ENCODE measurements at places on chromosomes 13 and 19. TPM values are rescaled to one million over a fixed set of nuclear protein-coding genes. Genes with fewer than 3 reads are reported as not detected.
A peak's percentile ranks its signal among the peaks of the same experiment; 100 is the strongest.

DNA sequence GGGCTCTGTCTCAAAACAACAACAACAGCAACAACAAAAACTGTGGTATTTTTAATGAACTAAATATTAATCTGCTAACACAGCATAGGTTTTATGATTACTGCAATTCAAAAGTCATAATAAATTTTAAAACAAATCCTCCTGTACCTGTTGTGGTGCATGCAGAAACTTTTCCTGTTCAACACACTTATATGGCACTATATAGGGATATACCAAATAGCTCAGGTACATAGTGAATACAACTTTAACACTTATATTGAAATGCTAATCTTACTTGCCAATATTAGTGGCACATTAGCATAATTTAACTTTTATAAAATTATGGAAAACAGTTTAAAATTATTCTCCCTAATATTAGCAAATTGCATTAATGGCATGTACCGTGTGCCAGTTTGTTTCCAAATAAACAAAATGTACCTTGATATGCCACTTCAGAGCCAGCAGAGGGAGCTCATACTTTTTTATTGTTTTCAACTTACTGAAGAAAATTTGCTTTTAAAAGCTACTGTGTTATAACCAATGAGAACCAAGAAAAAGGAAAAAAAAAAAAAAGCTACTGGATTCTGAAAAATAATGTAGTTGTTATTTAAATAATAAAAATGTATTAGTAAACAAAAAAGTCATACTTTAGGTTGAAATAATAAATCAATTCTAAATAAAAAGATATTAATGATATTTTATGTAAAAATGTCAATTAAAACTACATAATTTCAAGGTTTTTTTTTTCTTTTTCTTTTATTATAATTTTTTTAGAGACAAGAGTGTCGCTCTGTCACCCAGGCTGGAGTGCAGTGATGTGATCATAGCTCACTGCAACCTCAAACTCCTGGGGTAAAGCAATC lies 18.0 kb upstream of the RBM26 start:
- DNase-seq = no peak
- H3K36me3 ChIP-seq = no peaks in the 10 kb centered on the region
- no peaks in the 10 kb centered on the region for H3K4me1 ChIP-seq
- no peak overlapping the region for H3K27ac ChIP-seq
- H3K27me3 ChIP-seq = no peaks in the 10 kb centered on the region

DNA sequence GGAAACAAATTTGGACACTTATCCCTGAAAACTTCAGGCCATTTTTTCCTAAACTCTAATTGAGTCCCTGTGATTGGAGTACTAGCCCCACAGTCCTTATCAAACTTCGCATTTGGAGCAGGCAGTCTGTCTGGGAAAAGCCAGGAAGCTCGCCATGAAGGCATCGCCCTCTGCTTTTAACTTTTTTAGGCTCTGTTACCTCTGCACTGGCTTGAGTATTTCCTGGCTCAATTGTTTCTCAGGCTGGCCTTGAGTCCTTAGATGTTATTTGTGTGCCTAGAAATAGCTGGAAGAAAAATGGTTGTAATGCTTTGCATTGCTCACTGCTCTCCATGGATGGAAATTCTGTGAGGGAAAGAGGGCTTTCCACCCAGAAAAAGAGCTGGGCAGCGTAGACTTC lies 24.2 kb downstream of the ACTN4 start:
- no peak for DNase-seq
- H3K4me3 ChIP-seq = no peak overlapping the region
- H3K27ac ChIP-seq = peak overlapping the region; percentile 30
- peaks cover 19% of the 10 kb centered on the region for H3K4me1 ChIP-seq
- H3K27me3 ChIP-seq = no peaks in the 10 kb centered on the region

- H3K36me3 ChIP-seq = no peaks in the 10 kb centered on the region
- no peak overlapping the region for H3K27ac ChIP-seq
- no peaks in the 10 kb centered on the region for H3K27me3 ChIP-seq
- H3K4me1 ChIP-seq = no peaks in the 10 kb centered on the region
- no peak for DNase-seq
Observed at GRCh38 chr19:2587001-2587719, 111.2 kb downstream of the GADD45B start.

DNA sequence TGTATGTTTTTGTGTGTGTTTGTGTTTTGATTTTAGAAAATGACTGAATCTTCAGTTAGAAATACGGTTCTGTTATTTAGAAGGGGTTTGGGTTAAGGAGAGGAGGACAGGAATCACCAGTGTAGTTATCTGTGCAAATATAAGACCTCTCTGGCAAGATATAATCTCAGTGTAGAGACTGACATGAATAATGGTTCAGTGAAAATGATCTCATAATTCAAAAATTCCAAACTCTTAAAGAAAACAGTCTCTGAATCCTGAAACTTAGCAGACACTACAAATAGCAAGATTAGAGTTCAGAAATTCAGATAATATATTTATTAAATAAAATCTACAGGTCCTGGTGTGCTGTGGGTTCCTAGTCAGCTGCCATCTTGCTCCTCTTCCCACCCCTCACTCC lies 73.5 kb downstream of the PDS5B start:
- H3K27ac ChIP-seq = no peak overlapping the region
- DNase-seq = no peak
- H3K4me3 ChIP-seq = no peak overlapping the region
- no peaks in the 10 kb centered on the region for H3K27me3 ChIP-seq

GRCh38 chr13:30725326-30726085 lies 9.8 kb upstream of the ALOX5AP start:
- H3K27me3 ChIP-seq = no peaks in the 10 kb centered on the region
- H3K36me3 ChIP-seq = no peaks in the 10 kb centered on the region
- H3K4me3 ChIP-seq = no peak overlapping the region
- no peak for DNase-seq
- H3K27ac ChIP-seq = no peak overlapping the region

DNA sequence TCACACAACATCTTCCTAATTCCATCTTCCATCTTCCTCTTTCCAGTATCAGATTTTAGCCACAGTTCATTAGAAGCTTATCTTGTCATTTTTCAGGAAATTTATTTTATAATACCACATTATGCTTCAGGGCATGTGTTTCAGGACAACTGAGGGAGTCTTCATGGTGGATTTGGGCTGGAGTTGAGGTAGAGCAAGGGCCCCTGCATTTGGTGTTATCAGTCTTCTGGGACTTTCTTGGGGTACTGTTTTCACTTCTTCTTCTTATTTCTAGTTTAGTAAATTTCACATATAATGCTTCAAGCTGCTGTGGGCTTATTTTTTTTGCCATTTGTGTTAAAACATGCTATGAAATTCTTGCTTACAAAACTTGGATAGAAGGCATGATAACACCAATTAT lies 188.7 kb downstream of the LHFPL6 start:
- H3K4me1 ChIP-seq = no peaks in the 10 kb centered on the region

GRCh38 chr19:36032251-36033104 lies at the start of gene CLIP3:
TSS of gene CLIP3 (minus strand) at chr19:36032873. CDS start at chr19:36032357, 516 bp downstream.
- DNase-seq = no peak
- H3K36me3 ChIP-seq = no peaks in the 10 kb centered on the region
- H3K4me1 ChIP-seq = no peaks in the 10 kb centered on the region
- H3K27me3 ChIP-seq = no peaks in the 10 kb centered on the region
- no peak within 1 kb of the TSS for H3K27ac ChIP-seq

GRCh38 chr13:110784704-110785103 lies 71.2 kb downstream of the ING1 start:
- no peaks in the 10 kb centered on the region for H3K4me1 ChIP-seq
- H3K27me3 ChIP-seq = peaks cover 41% of the 10 kb centered on the region
- no peak for DNase-seq
- no peak overlapping the region for H3K27ac ChIP-seq
- H3K36me3 ChIP-seq = no peaks in the 10 kb centered on the region

DNA sequence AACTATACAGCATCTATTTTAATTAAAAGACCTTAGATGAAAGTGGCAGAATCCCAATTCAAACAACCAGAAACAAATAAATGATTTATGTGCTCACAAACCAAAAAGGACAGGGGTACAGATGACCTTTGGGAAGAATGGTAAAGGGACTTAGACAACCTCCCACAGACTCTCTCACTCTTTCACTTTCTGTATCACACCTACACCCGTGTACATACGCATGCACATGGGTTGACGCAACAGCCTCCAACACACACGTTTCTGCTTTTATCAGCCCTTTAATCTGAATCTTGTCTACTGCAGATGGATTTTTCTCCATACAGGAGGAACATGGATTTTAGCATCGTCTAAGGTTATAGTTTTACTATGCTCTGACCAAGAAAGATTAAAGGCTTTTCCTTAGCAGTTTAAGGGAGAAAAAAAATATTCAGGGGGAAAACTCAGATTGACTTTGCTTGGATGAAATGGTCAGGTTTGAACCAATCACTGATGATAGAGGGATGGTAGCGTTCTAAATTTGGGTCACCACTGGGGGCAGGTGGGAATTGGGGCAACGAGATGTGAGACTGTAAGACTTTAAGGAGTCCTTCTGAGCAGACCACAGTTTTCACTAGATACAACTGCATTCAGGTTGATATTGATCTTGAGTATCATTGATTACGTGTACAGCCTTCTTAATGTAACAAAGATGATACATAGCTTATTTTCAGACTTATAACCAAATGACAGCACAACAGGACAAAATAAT lies 166.1 kb downstream of the ITGBL1 start:
- H3K27me3 ChIP-seq = no peaks in the 10 kb centered on the region
- H3K4me3 ChIP-seq = no peak overlapping the region
- H3K4me1 ChIP-seq = peaks cover 14% of the 10 kb centered on the region
- no peak for DNase-seq
- H3K36me3 ChIP-seq = no peaks in the 10 kb centered on the region
- H3K27ac ChIP-seq = no peak overlapping the region

TMEM259 gene
- 155 TPM for total RNA-seq

KRTDAP gene
- total RNA-seq = not detected

- H3K27me3 ChIP-seq = no peaks in the 10 kb centered on the region
- H3K4me1 ChIP-seq = peaks cover 19% of the 10 kb centered on the region
- DNase-seq = no peak
- no peaks in the 10 kb centered on the region for H3K36me3 ChIP-seq
Observed at GRCh38 chr19:18020212-18021085, 12.5 kb downstream of the ARRDC2 start.

- no peaks in the 10 kb centered on the region for H3K27me3 ChIP-seq
- H3K4me3 ChIP-seq = no peak overlapping the region
- H3K36me3 ChIP-seq = no peaks in the 10 kb centered on the region
- H3K27ac ChIP-seq = peak overlapping the region; percentile 47
Observed at GRCh38 chr13:43005460-43006236, 13.6 kb upstream of the EPSTI1 start.

DNA sequence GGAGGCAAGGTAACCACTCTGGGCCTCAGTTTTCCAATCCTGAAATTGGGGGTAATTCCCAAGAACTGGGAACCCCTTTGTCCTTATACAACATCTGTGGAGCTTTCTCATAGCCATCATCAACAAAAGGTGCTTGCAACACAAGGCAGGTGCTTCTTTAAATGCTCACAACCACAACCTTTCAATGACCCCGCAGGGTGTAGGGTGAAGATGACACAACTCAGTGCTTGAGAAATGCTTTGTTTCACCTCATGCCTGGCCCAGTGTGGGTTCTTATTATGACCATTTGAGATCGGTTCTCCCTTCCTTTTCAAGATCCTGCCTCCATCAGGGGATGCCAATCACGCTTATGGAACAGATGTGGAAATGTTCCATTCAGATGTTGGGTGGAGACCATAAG lies 8.4 kb downstream of the WIZ start:
- no peaks in the 10 kb centered on the region for H3K36me3 ChIP-seq
- 0 out of 2 replicates have a peak, but pooled peaks cover 5% of the 10 kb centered on the region for H3K4me1 ChIP-seq
- H3K27ac ChIP-seq = no peak overlapping the region
- H3K4me3 ChIP-seq = no peak overlapping the region
- DNase-seq = no peak

DNA sequence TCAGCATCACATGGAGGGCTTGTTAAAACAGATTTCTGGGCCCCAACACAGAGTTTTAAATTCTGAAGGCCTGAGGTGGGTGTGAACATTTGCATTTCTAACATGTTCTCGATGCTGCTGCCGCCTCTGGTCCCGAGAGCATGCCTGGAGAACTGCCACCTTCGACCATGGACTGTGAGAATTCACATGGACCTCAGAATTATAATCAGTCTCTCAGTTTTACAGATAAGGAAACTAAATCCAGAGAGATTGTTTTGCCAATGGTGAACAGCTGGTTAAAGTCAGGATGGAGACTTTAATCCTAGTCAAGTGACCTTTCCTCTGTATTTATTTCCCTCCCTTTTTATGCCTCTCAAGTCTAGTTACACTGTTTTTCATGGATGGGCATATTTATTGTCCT lies 14.7 kb downstream of the ALOX5AP start:
- H3K4me3 ChIP-seq = no peak overlapping the region
- H3K27me3 ChIP-seq = no peaks in the 10 kb centered on the region
- H3K27ac ChIP-seq = no peak overlapping the region
- peaks cover 1% of the 10 kb centered on the region for H3K4me1 ChIP-seq

- DNase-seq = peak; percentile 98
- peaks cover 28% of the 10 kb centered on the region for H3K4me1 ChIP-seq
- peak overlapping the region; percentile 70 for H3K27ac ChIP-seq
- H3K36me3 ChIP-seq = no peaks in the 10 kb centered on the region
- H3K4me3 ChIP-seq = no peak overlapping the region
Observed at GRCh38 chr19:47315125-47315821, 5.6 kb downstream of the C5AR1 start.

OLFM2 gene
- 6.2 TPM for total RNA-seq

ZNF577 gene
- 5.3 TPM for total RNA-seq

CRX gene
- total RNA-seq = not detected

BLVRB gene
- total RNA-seq = 204 TPM

LAIR1 gene
- not detected for total RNA-seq

FZR1 gene
- 60.4 TPM for total RNA-seq

- no peak overlapping the region for H3K27ac ChIP-seq
- no peaks in the 10 kb centered on the region for H3K4me1 ChIP-seq
- H3K27me3 ChIP-seq = no peaks in the 10 kb centered on the region
- no peak for DNase-seq
- H3K4me3 ChIP-seq = no peak overlapping the region
Observed at GRCh38 chr19:57111329-57111644, 8.5 kb upstream of the USP29 start.

PSG3 gene
- total RNA-seq = not detected

- H3K36me3 ChIP-seq = no peaks in the 10 kb centered on the region
- no peak overlapping the region for H3K27ac ChIP-seq
- H3K27me3 ChIP-seq = no peaks in the 10 kb centered on the region
Observed at GRCh38 chr13:94233401-94233800, 246.1 kb downstream of the DCT start.

GRCh38 chr19:17325881-17326594 lies 8.6 kb downstream of the ANO8 start:
- no peaks in the 10 kb centered on the region for H3K36me3 ChIP-seq
- peaks cover 23% of the 10 kb centered on the region for H3K4me1 ChIP-seq
- peak overlapping the region; percentile 0 for H3K4me3 ChIP-seq
- peak overlapping the region; percentile 31 for H3K27ac ChIP-seq
- no peak for DNase-seq

GRCh38 chr13:94323764-94324758 lies 155.4 kb downstream of the DCT start:
- H3K4me1 ChIP-seq = no peaks in the 10 kb centered on the region
- no peaks in the 10 kb centered on the region for H3K36me3 ChIP-seq
- no peak overlapping the region for H3K4me3 ChIP-seq

DNA sequence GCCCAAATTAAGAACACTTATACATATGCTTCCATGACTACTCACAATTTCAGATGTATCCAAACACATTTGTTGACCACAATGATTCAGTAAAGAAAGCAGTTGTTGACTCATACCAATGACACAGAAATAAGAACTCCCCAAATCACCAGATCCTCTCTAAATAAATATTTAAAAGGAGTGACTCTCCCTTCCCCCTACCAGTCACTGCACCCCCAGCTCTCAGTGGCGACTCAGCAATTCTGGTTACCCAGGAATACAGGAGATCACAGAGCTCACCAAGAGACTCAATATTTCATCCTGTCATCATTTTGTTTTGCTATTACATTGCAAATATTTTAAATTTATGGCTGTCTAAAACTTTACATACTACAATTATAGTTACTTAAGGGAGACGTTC lies 131.5 kb downstream of the RGCC start:
- no peaks in the 10 kb centered on the region for H3K36me3 ChIP-seq
- H3K27ac ChIP-seq = peak overlapping the region; percentile 89
- no peak overlapping the region for H3K4me3 ChIP-seq
- peaks cover 33% of the 10 kb centered on the region for H3K4me1 ChIP-seq

FBXO17 gene
- 11.1 TPM for total RNA-seq
